Activated CD8-positive, alpha-beta memory T cell treated with anti-CD3 and anti-CD28 coated beads for 48 hours (primary cell): ENCODE measurements at places on chromosomes 2 and 18.

DNA sequence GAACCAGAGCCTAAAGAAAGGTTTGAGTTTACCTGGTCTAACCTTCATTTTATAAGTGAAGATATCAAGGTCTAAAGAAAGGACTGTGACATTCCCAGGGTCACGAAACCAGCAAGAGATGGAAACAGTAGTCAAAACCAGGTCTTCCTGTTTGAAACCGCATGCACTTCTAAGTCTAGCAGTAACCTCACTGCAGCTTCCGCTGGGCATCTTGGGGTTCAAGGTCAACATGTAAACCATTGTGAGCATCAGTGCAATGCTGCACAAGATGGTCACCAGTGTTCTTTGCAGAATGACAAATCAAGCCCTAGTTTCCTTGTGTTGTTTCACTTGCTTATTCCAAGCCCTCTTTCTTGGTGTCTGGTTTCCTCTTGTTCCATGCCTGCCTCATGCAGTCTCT, 292.9 kb upstream of the MEX3C start:
- DNase-seq = no peak

DNA sequence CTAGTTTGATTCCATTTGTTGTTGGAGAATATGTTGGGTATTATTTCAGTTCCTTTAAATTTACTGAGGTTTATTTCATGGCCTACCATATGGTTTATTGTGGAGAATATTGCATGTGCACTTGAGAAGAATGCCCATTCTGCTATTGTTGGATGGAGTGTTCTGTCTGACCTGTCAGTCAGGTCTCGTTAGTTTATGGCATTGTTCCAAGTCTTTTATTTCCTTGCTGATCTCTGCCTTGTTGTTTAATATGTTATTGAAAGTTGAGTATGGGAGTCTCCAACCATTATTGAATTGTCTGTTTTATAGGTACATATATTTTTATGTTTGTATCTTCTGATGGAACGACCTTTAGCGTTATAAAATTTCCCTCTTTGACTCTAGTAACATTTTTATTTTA, 86.3 kb downstream of the PTPN4 start:
- no peak for DNase-seq

DNA sequence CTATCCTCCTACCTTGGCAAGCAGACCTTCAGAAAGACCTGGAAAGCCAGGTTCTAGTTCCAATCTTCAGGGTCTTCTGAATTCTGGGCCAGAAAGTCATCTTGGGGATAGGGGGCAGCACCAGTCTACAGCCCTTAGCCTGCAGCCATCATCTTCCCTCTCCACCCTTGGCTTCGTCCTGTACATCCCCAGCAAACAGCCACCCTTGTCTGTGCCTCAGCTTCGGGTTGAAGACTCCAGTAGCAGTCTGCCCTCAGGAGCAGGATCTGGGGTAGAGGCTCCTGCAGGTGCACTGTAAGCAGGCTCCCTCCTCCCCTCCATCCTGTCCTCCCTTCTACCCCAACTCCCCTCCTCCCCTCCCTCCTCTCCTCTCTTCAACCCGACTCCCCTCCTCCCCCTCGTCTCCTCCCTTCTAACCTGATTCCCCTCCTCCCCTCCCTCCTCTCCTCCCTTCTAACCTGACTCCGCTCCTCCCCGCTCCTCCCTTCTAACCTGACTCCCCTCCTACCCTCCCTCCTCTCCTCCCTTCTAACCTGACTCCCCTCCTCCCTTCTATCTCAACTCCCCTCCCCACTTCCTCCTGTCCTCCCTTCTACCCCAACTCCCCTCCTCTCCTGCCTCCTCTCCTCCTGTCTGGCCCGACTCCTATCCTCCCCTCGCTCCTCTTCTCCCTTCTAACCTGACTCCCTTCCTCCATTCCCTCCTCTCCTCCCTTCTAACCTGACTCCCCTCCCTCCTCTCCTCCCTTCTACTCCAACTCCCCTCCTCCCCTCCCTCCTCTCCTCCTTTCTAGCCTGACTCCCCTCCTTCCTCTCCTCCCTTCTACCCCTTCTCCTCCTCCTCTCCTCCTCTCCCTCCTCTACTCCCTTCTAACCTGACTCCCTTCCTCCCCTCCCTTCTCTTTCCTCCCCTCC, 90.1 kb upstream of the SMAD2 start:
- DNase-seq = no peak

GRCh38 chr2:179974761-179975160, 32.3 kb downstream of the CWC22 start:
- DNase-seq = no peak

DNA sequence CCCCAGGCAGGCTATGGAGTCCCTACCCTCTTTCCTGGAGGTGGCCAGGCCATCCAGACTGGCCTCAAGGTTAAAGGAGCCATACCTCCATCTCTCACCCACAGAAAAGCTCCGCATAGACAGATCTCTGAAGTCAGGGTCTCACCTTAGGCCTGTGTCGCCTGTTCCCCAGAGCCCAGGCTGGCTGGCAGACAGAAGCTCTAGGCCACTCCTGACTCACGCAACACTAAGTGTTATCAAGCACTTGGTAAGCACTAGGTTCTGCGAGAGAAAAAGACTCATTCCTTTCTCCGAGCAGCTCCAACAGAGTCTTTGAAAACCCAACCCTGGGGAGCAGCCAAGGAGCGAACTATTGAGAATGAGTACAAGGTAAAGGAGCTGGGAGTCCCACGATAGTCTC, 6.1 kb downstream of the SMAD7 start:
- DNase-seq = no peak

GRCh38 chr2:186713691-186714090, 19.8 kb downstream of the FAM171B start:
- DNase-seq = no peak

DNA sequence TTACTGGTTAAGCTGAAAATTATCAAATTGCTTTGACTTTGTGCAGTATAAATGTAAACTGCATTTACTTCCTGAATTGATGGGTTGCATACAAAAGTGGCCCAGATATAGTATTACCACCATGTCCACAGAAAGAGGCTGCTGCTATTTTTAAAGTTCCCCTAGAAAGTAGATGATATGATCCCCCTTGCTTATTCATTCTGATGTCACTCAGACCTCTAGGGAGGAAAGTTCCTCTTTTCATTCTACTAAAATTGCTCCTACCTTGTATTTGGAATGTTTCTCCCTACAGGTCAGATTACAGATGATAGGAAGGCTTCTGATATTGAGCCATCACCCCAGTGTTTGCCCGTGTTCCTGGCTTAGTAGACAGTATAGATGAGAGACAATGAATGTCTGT, 247.6 kb upstream of the TNP1 start:
- no peak for DNase-seq

GRCh38 chr2:234995332-234996068, 43.7 kb downstream of the SH3BP4 start:
- no peak for DNase-seq

DNA sequence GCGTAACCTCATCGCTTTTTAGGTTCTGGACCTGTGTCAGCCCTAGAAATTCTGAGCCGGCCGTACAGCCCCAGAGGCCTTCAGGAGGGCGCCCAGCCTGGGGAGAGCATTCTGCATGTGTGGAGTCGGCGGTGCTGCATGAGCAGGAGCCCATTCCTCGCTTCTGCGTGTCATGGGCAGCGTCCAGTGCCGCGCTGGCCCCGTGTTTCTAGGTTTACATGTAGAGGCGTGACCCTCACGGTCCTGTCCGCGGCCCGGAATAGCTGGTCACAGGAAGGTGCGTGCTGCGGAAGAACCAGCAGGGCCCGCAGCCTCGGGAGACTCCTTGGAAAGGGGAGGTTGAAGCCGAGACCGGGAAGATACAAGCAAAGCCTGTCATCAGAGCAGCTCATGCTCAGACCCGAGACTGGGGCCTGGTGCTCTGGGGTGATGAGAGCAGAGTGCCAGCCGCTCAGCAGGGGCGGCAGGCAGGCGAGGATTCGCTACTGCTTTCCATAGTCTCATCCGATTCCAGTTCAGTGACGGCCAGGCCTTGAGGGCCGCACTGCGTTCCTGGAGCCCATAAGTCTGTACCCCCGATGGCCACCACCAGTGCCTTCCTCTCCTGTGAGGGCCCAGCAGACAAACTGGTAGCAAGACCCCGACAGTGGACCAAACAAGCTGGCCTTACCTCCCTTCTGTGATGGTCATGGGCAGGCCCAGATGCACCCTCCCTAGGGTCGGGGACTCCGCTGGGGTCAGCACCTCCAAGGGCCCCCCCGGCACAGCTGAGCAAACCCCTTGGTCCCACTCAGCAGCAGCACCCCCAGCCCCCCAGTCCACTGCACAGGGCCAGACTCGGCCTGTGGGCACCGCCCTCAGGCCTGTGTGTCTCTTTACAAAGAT, 15.6 kb upstream of the NFATC1 start:
- no peak for DNase-seq

GRCh38 chr2:2919026-2919425, 458.6 kb downstream of the EIPR1 start:
- no peak for DNase-seq

GRCh38 chr2:64698668-64699444, 45.1 kb upstream of the SERTAD2 start:
- no peak for DNase-seq

- no peak for DNase-seq
These were observed 23.7 kb upstream of the CXCR4 start for GRCh38 chr2:136141510-136142149.

GRCh38 chr2:5433855-5434254, 258.3 kb upstream of the SOX11 start:
- no peak for DNase-seq

GRCh38 chr2:204946892-204947291, 401.6 kb downstream of the PARD3B start:
- no peak for DNase-seq

- DNase-seq = no peak
These were observed 426.1 kb downstream of the DCC start for GRCh38 chr18:52766002-52766545.

DNA sequence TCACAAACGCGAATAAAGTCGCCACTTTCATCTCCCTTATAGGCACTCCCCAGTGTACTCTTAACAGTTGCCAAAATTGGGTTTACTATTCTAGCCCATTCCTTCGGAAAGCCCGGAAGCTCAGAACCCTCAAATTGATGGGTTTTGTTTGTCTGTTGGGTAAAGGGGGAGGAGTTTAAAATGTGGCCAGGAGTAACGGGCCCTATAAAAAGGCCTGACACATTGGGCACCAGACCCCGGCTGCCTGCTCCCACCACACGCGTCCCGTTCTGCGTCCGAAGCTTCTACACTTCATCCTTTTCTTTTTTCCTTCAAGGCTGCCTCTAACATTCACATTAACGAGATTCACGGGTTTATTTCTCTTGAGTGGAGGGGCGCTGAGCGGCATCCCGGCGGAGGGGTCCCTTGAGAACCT, 837 bp downstream of the NHEJ1 start:
- DNase-seq = no peak

DNA sequence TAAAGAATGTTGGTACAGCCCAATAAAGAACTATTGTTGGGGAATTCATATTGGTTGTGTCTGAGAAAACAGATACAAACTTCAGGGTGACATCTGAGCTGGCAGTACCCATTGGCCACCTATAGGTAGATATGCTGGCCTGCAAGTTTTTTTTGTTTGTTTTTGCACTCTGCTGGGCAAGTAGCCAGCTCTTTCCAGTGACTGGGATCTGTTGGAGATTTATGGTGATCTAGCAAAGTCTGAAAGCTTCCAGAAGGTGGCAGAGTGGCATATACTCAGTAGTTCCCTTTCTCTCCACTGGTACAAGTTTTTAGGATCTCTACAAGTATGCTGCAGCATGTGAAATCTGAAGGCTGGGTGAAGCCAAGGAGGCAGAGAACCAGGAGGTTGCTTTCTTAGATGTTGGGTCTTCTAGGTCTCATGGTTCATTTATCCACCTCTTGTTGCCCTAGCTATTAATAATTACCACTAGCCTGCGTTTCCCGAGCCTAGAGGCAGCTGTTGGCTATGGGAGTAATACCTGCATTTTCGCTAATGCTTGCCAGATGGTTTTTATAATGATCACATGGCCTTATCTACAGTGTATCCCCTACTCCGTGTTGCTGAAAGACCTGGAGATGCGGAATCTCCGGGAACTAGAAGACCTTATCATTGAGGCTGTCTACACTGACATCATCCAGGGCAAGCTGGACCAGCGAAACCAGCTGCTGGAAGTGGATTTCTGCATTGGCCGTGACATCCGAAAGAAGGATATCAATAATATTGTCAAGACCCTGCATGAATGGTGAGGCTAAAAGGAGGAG, 9.5 kb downstream of the COPS7B start:
- no peak for DNase-seq

- DNase-seq = no peak
These were observed 90.6 kb downstream of the FEZ2 start for GRCh38 chr2:36507408-36507812.

GRCh38 chr2:159139216-159139933, 147.1 kb downstream of the WDSUB1 start:
- DNase-seq = no peak

DNA sequence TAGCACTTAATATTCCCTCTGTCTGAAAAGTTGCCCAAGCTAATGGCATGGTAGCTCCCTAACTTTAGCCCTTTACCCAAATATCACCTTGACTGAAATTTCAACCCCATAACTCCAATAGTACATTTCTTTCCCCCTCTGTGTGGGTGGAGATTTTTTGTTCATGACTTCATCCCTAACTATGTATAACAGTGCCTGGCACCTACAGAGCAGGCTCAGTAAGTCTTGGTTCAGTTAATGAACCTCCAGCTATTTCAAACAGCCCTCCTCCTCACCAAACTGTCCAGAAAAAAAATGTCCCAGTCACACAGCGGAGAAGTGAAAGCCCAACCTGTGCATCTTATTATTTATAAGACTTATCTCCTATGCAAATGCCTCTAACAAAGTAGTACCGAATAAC, 18.6 kb downstream of the BUB1 start:
- no peak for DNase-seq

GRCh38 chr2:84639751-84640150, 123.5 kb downstream of the DNAH6 start:
- DNase-seq = no peak

DNA sequence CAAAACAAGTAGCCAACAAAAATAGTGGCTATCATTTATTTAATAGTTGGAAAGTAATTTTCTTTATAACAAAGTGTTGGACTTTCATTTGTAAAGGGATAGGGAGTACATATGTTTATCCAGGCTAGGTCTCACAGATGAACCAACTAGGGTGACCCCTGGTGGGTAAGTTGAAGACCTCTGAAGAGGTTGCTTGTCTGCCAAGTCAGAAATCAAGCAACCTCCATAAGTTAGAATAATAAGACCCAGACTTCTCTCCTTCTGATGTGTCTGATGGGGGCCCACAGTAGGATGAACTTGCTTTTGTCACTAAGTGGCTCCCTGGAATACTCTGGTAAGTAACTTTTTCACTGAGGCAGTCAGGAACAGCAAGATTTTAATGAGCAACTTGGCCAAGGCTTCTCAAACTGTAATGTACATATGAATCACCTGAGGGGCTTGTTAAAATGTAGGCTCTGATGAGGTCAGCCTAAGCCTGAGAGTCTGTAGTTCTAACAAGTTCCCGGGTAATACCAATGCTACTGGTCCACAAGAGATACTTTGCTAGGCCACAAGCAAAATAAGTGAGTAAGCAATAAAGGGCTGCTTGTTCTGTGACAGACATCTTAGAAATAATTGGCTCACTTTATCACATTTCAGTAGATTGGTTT, 319.6 kb downstream of the PIK3C3 start:
- no peak for DNase-seq

- DNase-seq = no peak
These were observed 1103.4 kb downstream of the TSN start for GRCh38 chr2:122858813-122859212.

- DNase-seq = no peak
These were observed 299.3 kb downstream of the RND3 start for GRCh38 chr2:150188177-150188576.
